CD8-positive, alpha-beta memory T cell (primary cell): ENCODE measurements at places on chromosomes 1 and 21. TPM values are rescaled to one million over a fixed set of nuclear protein-coding genes. Genes with fewer than 3 reads are reported as not detected.

The OTUD7B gene
- total RNA-seq, result 41.0 TPM

DNA sequence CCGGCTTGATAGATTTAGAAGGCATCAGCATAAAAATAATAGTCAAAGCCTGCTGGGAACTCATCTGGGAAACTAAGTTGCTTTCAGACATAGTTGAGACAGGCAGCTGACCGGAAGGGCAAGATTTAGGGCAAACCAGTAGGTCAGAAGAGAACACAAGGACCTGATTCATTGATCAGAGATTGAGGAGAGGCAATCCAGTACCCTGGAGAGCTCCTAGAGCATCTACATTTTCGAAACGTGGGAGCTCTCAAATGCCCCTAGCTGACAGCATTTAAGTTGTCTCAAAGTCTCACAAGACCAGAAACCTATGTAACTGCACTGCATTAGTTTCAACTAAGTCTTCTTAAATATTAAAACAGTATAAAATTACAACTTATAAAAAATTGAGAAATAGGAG is 22.9 kb upstream of the MTF2 start:
- no peak for DNase-seq

DNA sequence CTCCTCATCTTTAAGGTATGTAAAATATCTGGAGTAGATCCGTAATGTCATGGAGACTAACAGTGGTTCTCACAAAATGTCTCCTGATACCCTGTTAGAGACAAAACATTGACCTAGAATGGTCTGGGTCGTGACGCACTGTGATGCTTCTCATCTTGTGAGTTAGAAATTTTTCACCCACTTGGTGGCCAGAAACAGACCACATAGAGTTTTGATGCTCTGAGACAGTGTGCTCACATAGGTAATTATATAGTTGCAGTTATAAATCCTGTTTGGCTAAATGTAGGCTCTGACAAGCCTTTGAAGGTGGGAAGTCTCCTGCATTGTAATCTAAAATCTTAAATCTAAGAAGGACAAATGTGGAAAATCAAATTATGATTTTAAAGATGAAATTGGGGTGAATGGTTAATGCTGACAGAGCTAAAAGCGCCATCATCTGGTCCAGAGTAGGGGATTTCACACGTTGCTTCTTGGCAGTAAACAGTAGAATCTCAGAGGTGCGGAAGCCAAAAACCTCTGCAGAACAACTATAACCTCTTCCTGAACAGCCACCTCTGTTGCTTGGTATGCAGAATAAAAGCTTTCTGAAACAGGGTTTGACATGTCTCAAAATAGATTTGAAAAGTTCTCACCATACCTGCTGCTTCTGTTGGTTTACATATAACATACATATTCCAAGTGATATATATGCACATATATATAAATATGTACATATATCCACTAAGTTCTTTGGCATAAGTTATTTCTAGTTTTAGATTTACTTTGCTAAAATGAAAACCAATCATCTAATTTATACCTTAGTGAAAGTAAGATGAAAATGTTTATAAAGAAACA is 17.1 kb downstream of the RPAP2 start:
- DNase-seq, result peak; percentile 67

DNA sequence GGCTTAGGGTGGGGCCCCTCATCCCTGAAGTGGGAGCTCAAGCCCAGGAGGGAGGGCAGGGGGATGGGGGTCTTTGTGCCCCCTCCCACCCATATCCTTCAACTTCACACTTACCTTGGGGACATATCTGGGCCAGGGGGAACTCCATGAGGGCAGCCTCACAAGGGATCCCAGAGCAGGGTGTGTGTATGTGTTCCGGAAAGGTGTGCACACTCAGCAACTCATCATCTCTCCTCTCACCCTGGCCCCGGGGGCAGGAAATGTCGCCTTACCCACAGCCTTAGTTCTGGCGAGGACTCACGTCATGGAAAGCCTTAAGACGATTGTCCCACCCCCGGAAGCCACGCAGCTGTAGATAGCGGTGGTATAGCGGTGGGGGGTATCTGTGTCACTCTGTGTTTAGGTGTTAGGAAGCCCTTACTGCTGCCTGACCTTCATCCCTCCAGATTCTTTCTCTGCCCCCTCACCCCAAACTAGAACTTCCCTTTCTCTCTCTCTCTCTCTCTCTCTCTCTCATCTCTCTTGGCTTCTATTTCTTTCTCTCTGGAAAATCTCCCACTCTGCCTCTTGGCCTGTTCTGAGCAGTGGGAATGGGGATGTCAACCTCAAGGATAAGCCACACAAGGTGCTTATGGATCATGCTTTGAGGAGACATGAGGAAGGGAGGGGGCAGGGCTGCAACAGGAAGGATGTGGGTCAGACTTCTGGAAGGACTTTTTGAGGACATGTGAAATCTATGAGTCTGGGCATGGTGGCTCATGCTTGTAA is at the start of gene SH2D2A:
TSS of gene SH2D2A (minus strand) at position 288 of the 768 bp plus-strand sequence. CDS start at position 148, 140 bp downstream.
- DNase-seq, result peak; percentile 98

DNA sequence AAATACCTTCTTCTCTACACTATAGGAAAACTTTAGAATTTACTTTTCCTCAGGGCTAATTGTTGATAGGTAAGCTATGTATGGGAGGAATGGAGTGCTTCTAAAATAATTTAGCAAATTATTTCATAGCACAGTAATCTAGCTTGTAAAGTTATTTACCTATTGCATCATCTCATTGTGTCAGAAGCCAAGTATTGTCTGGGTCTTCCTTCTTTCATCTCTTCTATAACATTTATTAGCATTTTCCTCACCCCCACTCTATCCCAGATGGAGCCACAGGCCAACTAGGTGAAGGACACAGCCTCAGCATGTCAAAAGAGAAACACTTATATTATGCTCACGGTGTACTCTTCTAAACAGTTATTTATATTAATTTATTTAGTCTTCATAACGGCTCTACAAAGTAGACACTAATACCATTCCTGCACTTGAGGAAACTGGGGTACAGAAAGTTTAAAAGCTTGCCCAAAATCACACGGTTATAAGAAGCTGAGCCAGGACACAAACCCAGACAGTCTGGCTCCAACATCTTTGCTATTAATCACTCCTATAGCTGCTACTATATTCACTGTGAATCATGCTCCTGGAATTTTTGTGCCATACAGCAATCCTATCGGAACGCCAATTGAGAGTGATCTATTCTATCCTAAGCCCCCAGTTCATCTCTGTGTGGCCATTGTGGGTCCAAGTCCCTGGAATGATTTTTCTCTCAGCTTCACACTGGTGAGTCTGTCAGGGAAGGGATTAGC is 43.1 kb downstream of the OR10J5 start:
- DNase-seq, result no peak

DNA sequence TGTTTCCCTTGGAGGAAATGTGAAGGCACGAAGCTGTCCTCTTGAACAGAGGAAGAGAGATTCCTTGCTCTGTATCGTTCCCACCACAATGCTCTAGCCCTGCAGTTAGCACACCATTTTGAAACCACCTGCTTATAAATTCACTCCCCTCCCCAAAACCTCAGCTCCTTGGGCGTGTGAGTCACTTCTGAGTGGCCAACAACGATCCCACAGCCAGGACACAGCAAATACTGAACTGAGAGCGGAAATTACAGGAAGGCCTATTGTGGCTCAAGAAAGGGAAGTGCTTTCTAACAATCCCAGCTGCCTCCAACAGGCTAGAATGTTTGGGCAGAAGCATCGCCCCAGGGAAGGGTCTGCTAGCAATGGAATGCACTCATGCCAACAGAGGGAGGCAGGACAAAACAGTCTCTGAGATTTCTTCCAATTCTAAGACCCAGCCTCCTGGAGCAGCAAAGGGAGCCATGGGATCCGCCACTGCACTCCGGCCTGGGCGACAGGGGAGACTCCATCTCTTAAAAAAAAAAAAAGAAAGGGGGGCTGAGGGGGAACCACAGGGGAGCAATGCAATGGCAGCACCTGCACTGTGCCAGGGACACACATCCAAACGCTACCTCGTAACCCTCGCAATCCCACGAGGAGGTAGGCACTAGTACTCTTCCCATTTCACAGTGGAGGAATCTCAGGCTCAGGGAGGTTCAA is 1.9 kb downstream of the TMEM53 start:
- DNase-seq, result no peak

The CR1L gene
- not detected for total RNA-seq
